ENCODE measurements at places on chromosomes 11 and 22. TPM values are rescaled to one million over a fixed set of nuclear protein-coding genes. Genes with fewer than 3 reads are reported as not detected.

DNA sequence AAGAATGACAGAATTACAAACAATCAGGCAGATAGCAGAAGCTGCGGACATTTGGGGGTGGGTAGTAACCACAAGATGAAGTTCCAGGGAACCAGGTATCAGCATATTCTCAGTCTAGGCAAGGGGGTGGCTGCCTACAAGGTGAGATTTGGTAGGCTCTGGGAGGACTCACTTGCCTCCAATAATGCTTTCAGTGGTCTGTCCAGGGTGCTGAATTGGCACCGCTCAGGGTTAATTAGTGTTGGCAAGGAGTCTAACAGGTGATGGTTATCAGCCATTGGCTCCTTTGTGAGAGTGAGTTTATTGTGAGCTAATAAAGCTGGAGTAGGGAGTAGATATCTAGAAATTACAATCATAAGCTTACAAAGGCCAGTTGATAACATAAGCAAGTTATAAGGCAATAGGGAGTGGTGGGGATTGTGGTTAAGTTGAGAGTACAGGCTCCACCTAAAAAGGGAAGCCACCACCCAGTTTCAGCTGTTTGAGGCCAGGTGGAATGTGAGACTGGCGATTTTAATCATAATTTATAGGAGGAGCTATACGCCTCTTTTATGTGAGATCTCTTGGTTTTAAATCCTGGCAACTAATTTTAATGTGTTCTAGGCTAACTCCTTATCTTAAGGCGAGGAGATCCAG, 320.5 kb downstream of the MIAT start:
- DNase-seq: no peak

DNA sequence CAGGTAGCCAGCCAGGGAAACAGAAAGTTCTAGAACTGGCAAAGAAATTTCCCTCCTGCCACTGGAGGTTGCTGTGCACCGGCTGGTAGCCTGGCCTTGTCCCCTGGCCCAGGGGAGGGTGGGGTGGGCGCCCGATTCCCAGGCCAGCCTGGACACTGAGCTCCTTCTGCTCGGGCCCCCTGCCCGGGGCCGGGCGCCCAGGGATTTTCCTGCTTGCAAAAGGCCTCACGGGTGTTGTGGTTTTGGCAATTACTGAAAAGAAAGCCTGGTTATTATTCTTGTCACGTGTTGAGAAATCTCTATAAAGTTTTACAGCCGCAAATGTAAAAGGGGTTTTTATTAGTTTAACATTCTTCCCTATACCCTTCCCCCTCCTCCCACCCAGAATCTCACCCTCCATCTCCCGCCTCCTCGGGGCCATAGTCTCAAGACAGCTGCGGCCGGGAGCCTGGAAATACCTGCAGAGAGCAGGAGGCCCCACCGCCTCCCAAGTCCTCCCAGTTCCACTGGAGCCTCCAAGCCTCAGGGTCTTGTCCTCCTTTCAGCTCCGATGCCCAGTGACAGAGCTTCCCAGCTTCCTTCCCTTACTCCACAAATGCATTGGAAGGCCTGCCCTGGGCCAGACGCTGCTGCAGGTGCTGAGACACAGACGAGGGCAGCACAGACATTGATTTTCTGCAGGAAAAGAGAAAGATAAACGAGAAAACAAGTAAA, 1515.6 kb downstream of the TBC1D22A start:
- DNase-seq: no peak

DNA sequence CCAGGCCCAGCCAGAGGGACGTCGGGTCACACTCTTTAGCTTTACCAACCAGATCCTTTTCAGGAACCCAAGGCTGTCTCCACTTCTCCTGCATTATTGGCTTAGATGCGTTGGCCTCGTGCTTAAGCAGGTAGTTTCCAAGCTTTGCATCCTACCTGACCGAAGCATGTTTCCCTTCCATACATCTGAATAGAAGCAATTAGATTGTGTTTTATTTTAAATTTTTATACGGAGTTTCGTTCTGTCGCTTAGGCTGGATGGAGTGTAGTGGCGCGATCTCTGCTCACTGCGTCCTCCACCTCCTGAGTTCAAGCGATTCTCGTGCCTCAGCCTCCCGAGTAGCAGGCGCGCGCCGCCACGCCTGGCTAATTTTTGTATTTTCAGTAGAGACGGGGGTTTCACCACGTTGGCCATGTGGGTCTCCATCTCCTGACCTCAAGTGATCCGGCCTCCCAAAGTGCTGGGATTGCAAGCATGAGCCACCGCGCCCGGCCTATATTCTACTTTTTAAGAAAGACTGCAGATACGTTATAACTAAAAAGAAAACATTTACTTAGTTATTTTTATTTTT, 677 bp downstream of the DYNC2H1 start:
- DNase-seq: no peak

DNA sequence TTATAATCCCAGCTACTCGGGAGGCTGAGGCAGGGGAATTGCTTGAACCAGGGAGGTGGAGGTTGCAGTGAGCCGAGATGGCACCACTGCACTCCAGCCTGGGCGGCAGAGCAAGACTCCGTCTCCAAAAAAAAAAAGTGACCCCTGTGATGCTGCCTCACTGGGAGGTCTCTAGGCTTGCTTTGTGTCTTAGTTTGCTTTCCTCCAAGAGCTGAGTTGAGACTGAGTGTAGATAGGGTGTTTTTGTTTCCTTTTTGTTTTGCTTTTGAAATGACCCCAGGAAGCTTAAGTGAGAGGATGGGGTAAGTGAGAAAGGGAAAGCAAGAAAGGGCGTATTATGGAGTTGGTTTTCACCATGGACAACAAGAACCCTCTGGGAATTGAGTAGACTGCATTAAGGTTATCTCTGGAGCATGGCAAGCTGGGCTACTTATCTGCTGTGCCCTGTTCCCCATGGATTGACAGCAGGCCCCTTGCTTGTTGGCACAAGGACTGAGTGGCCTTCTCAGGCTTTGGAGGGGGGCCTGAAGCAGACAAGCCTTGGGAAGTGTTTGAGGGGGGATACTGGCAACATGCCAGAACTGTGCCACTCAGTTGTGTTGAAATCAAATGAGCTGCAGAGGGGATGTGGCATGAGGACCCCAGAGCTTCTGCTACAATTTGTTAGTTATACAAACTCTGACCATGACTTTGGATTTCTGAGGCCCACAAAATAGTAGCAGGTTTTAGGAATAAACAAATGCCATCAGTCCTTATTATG, 300.6 kb upstream of the C11orf87 start:
- no peak for DNase-seq

- no peak for DNase-seq
Observed at GRCh38 chr11:83051760-83052671, 19.7 kb downstream of the RAB30 start.

TECTA gene
- 0.09 TPM for total RNA-seq

CLDN5 gene
- total RNA-seq: 1.5 TPM

DNA sequence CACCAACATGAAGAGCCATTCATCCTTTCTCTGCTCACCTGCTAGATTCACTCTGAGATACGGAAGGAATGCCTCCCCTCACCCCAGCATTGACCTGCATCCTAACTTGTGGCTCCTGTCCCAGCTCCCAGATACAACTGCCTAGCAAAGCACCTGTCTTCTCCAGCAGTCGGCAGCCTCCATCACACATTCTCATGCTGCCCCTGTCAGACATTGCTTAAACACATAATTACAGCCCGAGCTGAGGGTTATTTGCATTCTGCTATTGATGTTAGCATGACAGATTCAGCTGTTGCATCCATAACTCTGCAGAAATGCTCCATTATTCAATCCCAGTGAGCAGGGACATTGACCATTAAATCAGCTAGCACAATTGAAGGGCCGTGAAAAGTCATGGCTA, 184.4 kb upstream of the NARS2 start:
- DNase-seq: no peak

GRCh38 chr11:117076941-117077691, 21.1 kb downstream of the SIK3 start:
- no peak for DNase-seq

SLC22A6 gene
- not detected for total RNA-seq

GRCh38 chr22:22546490-22546889, 12.6 kb downstream of the PRAME start:
- no peak for DNase-seq

- no peak for DNase-seq
Observed at GRCh38 chr22:46660604-46661201, 40.5 kb downstream of the GRAMD4 start.

GRCh38 chr22:45426387-45426786, 12.9 kb downstream of the RIBC2 start:
- DNase-seq: no peak

DNA sequence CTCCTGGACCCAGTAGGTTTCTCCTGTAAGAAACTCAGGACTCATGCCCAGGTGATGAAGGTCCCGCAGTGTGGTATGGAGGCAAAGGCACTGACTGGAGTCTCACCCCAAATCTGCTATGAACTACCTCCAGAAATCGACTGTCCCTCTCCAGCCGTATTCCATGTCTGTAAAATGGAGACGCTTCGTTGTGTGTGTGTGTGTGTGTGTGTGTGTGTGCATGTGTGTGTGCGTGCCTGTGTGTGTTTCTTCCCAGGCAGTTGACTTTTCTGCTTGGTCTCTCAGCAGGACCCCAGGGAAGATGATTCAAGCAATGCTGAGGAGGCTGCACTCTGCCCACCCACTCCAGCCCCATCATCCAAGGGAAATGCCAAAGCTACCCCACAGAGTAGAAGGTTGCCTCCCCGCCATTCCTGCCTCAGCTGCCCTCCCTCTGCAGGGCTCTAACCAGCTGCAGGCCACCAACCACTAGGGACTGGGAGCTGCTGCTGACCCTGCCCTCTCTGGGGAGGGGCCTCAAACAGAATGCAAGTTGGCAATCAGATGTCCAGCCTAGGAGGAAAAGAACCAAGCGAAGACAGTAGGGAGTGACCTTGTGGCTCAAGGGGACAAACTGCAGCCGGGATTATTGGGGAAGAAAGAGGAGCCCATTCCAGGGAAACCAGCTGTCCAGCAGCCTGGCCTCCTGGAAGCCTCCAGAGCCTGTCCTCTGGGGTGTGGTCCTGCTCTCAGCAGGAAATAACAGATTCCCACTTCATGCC, 56.2 kb downstream of the SLC22A12 start:
- no peak for DNase-seq

- DNase-seq: no peak
Observed at GRCh38 chr11:69878927-69879728, 59.9 kb upstream of the FGF3 start.

DNA sequence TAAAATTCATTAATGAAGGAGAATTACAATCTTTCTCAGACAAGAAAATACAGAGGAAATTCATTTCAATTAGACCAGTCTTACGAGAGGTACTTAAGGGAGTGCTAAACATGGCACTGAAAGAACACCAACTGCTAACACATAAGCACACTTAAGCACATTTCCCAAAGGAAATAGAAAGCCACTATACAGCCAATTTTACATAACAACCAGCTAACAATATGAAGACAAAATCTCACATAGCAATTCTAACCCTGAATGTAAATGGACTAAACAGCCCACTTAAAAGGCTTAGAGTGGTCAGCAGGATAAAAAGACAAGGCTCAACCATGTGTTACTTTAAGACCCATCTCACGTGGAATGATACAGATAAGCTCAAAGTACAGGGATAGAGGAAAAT, 339.5 kb upstream of the LUZP2 start:
- DNase-seq: no peak

- no peak for DNase-seq
Observed at GRCh38 chr11:95092549-95093324, 3.1 kb downstream of the ENDOD1 start.

MN1 gene
- total RNA-seq: 0.09 TPM

OR4S2 gene
- not detected for total RNA-seq

DNA sequence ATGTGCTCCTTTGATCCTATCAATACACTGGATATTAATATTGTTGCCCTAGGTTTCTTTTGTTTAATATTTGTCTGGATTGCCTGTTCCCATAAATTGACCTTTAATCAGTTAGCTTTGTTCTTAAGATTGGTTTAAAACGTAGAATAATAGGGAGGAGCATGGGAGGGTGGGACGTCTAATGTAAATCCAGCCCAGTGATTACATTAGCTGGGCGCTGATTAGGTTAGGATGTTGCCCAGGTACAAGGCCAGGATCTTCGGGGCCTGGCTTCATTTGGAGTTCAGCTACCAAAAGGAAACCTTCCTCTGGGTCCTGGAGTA, at the start of gene SRSF8:
SRSF8 (plus strand) TSS at position 204 of the 323 bp plus-strand sequence. CDS start 308 bp downstream, outside the sequence.
- DNase-seq: no peak

DNA sequence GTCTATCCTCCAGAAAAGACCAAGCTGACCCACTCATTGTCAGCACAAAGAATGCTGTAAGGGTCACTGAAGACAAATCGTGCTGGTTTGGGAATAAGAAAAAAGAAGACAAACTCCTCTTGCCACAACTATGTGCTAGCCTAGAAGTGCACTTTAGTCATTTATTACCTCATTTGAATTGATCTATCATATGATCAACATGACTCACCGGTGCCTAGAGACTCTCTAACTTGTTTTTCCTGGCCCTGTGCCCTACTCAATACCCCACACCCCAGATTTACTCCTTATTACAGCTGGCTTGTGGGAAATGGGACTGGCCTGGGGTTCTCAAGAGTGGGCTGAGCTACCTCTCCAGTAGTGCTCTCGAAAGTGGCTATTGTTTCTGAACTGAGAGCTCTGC, 35.9 kb upstream of the HORMAD2 start:
- DNase-seq: no peak

DNA sequence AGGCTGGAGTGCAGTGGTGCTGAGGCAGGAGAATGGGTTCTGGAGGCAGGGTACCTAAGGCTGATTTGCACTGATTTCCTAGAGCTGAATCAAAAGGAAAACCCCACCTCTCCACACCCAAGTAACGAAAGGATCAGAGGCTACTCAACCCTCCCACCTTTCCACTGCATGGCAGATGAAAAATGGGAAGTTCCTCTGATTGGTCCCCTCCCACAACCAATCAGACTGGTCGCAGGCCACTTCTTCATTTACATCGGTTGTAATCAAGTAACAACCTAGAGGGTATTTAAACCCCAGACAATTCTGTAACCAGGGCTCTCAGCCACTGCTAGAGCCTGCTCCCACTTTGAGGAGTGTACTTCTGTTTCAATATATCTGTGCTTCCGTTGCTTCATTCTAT, 18.6 kb upstream of the PARVB start:
- DNase-seq: no peak
